CD14-positive monocyte (primary cell): ENCODE measurements at places on chromosomes 1 and 21.

DNA sequence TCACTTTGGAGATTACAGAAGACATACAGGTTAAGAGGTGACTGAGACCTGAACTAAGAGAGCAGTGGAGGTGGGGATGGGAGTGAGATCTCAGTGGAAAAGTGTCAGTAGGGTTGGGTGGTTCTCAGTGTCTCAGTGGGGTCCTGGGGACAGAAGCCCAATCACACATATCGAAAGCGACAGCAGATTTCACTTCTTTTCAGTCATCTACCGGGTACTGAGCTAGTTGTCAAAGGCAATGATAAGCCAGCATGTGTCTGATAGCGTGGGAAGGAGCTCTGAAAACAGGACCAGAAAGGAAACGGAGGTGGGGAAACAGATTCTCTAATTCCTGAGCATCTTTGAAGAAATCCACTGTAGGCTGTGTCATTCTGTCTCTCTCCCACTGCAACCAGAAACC lies 59.5 kb downstream of the RHOU start:
- DNase-seq, result no peak

DNA sequence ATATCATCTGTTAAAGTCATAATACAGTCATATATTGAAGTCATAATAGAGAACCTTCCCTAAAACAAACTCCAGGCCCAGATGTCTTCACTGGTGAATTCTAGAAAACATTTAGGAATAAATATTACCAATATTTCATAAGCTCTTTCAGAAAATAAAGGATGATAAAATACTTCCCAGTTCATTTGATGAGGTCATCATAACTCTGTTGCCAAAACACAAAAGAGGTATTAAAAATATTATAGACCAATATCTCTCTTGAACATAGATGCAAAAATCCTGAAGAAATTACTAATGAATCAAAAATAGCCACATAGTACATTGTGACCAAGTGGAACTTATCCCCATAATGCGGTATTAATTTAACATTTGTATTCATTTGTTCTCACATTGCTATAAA lies 132.4 kb upstream of the ZP4 start:
- DNase-seq, result no peak

DNA sequence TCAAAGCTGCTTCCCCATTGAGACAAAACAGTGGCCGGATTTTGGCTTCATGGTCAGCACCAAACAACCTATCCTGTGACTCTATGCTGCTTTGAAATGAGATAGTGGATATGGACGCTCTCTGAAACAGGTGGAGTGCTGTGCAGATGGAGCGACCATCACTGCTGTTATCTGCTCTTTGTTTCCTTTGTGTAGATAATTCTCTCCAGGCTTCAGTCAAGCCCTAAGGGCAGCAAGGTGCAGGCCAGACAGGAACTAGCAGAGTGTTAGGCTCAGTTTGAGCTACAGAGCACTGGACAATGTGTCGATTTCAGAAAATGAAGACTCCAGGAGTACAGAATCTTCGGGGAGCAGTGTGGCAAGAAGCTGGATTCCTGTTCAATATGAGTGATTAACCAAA lies 4.8 kb upstream of the IRF6 start:
- no peak for DNase-seq

DNA sequence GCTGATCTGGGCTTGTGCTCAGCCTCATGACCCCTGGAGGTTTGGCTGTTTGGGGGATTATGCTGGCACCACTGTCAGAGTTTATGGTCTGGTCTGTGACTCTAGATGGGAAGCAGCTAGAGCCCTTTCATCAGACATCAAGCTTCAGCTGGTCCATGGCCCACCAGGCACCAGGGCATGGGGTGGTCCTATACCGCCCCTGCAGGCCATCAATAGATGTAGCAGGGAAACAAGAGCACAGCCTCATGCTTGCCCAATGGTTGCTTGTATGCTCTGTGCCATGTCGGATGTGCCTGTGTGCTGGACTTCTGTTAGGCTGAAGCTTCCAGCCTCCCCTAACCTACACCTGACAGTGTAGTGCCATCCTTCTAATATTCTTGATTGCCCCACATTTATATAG lies 71.1 kb upstream of the CD34 start:
- no peak for DNase-seq

DNA sequence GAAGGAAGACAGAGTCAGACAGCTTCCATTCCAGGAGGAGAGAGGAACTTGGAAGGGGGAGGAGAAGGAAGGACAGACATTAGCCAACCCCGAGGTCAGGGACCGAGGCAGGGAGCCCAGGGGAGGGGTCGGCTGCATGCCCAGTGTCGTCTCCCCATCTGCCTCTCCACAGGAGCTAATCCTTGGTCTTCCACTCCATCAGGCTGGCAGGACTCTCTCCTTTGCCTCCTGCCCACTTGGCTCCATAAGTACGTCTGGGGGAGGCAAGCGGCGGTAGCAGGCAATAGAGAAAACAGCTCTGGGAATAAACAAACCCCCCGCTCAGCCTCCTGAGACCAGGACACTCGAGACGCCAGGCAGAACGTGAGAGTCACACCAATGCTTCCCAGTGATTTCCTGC lies 71.3 kb downstream of the GRIK3 start:
- no peak for DNase-seq

DNA sequence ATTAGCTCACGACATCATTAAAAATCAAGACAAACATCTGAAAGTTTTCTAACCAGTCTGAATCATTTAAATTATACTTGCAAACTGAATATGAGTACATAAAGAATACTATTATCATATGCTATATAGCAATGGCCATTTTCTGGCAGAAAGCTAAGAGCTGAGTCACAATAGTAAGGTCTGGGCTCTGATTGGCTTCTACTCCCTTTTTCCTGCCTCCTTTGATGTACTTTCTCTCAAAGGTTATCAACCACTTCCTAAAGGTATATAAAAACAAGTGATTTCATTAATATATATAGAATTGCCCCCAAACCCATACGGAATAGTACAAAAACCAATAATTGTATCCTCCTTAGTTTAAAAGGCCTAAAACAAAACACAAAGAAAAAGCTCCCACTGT lies 7.0 kb downstream of the KCNA3 start:
- no peak for DNase-seq

DNA sequence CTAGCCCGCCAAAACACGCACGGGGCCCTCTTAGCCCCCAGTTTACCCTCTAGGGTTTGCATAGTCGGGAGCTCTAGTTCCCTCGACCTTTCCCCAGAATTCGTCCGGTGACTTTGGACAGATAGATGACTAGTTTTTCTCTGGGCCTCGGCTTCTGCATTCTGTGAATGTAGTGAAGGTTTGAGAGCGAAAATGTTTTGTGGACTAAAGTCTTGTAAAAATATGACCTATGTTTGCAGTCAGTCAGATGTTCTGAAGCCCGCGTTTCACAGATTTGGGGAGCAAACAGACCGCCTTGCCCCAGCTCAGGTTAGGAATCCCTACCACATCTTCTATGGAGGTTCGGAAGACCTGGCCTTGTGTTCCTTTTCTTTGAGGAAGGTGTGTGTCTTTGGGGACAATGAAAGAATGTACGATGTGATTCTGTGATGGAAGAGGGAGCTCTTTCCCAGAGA lies 401 bp downstream of the UQCRH start:
- DNase-seq, result no peak

GRCh38 chr21:14046401-14046800 lies 164.4 kb downstream of the LIPI start:
- DNase-seq, result no peak

DNA sequence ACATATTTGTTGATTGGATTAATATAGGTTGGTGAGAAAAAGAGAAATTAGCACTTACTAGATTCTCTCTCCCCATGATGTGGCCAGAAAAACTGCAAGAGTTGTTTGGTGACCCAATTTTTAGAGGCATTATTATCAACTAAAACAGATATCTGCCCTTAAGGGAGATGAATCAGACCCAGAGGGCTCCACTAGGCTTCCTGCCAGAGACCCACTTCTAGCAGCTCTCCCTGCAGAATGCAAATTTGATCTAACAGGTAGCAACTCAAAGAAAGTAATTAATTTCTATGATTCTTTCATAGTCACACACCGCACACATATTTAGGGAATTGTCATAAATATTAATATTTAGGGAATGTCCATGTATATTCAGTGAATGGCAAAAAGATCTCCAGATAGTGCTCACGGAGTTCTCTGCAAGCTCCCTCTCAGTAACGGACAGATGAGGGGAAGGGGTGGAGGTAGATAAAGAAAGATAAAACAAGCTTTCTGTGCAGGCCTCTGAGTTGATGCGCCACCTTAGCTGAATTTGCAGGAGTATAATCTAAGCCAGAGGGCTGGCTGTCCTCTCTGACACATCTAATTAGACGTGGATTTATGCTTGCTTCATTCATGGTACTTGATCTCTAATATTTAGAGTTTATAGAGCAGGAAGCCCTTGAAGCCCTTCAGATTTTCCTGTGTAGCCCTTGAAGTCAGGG lies 84.1 kb upstream of the CCDC190 start:
- DNase-seq, result no peak

DNA sequence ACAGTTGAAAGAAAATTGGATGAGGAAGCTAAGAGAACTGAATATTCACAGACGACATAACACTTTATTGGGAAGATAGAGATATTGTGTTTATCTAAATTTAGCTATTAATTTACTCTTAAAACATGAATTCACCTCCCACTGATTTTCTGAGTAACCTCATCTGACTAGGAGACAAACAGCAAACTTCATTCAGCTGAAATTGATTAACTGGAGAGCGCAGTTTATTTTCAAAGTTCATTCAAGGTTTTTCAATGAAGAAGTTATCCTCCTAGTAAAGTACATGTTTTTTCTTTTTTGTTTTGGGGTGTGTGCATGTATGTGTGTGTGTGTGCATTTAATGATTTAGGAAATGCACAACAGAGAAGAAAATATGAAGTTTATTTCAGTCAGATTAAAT lies 215.0 kb downstream of the KCNT2 start:
- no peak for DNase-seq

- no peak for DNase-seq
Measured at GRCh38 chr1:61087571-61087970, 5.2 kb downstream of the NFIA start.

- DNase-seq, result no peak
Measured at GRCh38 chr1:6515771-6516170, 24.3 kb upstream of the PLEKHG5 start.

GRCh38 chr1:17846341-17846740 lies 91.2 kb downstream of the ACTL8 start:
- DNase-seq, result no peak

DNA sequence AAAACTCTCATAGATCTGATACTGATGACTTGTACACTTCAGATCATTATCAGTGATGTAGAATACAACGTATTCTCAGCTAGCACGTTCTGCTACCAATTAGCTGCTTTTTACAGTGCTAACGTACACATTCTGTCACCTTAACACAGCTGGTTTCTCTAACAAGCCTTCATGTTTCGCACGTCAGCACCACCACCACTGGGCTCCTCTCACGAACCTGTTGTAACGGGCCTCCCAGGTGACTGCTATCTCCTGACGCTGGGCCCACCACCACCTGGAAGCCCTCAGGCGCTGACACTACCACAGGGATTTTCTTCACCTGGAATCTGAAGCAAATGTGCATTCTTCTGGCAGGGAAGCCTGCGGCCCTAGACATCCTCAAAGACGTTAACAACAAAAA lies 19.8 kb downstream of the TOMM20 start:
- DNase-seq, result no peak

GRCh38 chr1:202274611-202275010 lies 67.1 kb downstream of the UBE2T start:
- DNase-seq, result no peak

DNA sequence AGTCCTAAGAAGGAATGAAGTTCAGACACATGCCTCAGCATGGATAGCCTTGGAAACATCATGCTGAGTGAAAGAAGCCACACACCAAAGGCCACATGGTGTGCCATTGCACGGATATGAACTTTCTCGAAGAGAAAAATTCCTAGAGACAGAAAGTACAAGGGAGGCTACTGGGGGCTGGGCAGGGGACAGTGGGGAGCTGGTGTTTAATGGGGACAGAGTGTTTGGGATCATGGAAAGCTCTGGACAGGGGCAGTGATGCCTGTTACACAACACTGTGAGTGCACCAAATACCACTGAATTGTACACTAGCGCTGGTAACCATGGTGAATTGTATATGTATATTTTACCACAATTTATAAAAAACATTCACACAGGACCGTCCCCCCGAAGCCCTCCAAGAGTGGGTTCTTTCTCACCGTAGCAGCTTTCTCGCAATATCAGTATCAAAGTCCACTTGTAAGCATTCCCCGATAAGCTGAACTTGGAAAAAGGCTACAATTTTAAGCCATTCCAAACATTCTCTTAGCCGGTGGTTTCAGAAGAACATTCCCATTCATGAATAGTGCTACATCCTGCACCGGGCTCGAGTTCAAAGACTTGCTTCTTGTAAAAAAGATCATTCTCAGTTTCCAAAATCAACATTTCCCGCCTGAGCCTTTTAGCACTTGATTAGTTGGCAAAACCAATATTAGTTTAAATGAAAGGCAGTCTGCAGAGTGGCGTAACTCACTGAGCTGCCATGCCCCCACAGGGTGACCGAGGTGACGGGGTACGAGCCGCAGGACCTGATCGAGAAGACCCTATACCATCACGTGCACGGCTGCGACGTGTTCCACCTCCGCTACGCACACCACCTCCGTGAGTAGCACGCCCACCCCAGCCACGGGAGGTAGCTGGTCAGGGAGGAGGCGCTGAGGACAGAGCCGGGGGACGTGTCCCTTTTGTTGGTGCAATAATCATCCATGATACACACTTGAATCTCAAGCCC lies 31.7 kb downstream of the SIM2 start:
- no peak for DNase-seq

DNA sequence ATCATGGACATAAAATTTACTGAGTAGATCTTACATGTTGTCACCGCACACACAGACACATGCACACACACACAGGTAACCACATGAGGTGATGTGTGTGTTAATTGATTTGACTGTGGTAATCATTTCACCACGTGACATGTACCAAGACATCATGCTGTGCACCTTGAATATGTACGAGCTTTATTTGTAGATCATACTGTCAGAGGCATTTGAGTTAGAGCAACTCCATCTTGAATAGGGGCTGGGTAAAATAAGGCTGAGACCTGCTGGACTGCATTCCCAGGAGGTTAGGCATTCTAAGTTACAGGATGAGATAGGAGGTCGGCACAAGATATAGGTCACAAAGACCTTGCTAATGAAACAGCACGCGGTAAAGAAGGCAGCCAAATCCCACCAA lies 31.7 kb upstream of the TRIM17 start:
- no peak for DNase-seq

- no peak for DNase-seq
Measured at GRCh38 chr1:94130851-94131595, 10.1 kb upstream of the ABCA4 start.

DNA sequence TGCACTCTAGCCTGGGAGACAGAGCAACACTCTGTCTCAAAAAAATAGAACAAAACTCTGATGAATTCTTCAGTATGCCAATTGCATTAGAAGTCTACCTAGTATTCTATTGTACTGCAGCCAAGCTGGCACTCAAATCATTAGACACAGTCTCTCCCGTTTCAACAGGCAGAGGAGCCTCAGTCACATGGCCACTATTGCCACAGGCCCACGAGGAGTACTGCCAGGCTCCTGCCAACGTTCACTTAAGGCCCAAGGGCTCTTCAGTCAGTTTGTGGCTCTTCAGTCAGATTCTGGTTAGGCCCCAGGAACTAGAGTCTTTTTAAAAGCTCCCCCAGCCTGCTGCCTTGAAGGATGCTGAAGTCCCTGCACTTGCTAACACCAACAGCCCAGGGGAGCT lies 73.4 kb downstream of the SH3BGR start:
- DNase-seq, result no peak

GRCh38 chr1:88595355-88596002 lies 88.6 kb upstream of the PKN2 start:
- DNase-seq, result peak; percentile 41
